ENCODE measurements at places on chromosomes 3 and 15.

GRCh38 chr3:163327086-163327485, 1751.2 kb downstream of the SI start:
- no peak for DNase-seq

DNA sequence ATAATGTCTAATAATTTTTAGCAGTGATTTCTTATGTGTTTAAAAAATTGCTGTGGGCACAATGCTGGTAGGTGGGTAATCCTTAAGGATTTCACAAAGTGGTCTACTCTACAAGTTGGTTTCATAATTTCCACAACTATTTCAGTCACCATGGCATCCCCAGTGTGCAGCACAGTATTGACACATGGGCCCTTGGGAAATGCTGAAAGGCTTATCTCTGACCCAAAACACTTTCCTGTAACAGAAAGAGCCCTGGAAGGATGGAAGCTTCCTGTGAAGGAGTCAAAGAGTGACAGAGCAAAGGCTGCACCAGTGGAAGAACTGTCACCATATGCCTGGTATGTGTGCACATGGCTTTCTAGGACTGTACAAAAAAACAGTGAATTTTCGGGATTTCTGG, 153.7 kb downstream of the ANO10 start:
- DNase-seq, result no peak

DNA sequence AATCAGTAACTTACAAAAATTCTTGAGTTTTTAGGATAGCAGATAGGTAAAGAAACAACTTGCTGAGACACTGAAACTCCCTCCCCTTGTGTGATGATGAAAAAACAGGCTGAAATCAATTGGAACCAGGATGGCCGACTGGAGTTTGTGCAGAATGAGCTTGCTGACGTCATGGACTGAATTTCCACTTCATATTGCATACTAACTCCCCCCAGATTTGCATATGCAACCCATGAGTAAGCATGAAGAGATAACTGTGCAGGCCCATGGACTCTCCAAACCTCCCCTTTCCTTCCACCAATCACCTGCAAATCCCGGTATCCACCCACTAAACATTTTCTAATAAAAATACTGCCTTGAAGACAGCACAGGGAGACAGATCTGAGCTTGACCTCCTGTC, 82.0 kb upstream of the SCN5A start:
- DNase-seq, result no peak

DNA sequence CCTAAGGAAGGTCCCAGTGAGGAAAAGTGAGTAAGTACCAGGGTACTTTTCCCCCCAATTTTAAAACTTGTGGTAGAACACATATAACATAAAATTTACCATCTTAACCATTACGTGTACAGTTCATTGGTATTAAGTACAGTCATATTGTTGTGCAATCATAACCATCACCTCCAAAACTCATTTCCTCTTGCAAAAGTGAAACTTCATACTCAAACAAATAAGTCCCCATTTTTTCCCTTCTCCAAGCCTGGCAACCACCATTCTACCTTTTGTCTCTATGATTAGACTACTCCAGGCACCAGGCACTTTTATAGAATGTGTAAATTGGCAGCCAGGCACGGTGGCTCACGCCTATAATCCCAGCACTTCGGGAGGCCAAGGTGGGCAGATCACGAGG, 12.2 kb downstream of the PRC1 start:
- DNase-seq, result no peak

GRCh38 chr15:40770147-40770721, 454 bp downstream of the C15orf62 start:
- no peak for DNase-seq

Data from iPS DF 19.7 (cell line).